NCI-H187 treated with DMSO at 0.1 percent for 48 hours (cell line): ENCODE measurements at places on chromosomes 5 and 9.

DNA sequence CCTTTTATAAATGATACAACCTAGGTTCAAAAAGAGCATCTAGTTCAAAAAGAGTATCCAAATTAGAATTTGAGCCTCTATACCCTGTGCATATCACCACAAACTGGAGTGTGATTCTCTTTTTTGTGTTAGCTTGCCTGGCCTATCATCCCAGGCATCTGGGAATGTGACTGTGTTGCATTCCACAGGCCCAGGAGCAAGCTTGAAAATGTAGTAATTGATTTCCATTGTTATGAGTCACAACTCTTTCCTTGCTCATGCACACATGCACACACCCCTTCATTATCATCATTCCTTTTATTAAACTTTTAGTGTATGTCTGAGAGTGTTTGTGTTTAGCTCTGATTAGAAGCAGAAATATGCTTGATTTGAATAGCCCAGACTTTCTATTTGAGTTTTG, 75.2 kb downstream of the FCHO2 start:
- no peak for DNase-seq

- DNase-seq: no peak
These were observed 75.9 kb upstream of the PRR16 start for GRCh38 chr5:120388016-120388781.

GRCh38 chr9:106283769-106284168, 579.2 kb upstream of the ZNF462 start:
- DNase-seq: no peak

- DNase-seq: no peak
These were observed 174.8 kb downstream of the CDK5RAP2 start for GRCh38 chr9:120405134-120405533.

DNA sequence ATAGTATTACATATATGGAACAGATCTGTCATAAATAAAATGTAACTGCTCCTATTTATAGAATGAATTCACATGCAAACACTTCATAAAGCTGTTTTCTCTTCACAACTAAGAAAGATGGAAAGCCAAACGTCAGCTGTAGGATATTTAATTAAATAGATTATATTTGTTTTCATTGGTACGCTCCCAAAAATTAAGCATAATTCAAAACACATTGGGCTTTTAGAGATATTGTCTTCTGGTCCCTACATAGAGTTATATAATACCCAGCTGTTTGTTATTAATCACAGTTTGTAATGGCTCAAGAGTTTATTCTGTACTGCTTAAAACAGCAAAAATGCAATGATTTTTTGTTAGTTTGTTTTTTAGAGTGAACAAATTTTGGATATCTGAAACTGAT, 61.2 kb downstream of the MRPS30 start:
- DNase-seq: no peak

DNA sequence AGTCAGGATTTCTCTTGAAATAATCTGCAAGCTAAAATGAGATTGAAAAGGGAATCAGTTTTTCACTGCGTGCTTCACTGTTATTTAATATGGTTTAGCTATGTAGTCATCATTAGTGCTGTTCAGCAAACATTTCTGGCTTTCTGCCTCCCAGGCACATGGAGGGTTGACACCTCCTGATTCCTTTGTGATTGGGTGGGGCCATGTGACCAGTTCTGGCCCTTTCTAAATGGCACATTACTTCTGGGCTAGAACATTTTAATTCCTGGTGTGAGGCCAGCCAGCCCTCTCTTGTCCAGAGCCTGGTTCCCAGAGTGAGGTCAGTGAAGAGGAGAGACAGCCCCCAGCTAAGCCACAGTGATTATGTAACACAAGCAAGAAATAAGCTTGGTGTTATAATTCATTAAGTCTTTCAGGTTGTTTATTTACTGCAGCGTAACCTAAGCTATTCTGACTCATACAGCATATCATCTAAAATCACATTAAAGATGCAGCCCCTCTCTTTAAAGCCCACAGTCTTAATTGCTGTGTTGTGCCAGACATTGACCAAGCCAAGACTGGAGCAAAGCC, 17.4 kb upstream of the ARSI start:
- no peak for DNase-seq

DNA sequence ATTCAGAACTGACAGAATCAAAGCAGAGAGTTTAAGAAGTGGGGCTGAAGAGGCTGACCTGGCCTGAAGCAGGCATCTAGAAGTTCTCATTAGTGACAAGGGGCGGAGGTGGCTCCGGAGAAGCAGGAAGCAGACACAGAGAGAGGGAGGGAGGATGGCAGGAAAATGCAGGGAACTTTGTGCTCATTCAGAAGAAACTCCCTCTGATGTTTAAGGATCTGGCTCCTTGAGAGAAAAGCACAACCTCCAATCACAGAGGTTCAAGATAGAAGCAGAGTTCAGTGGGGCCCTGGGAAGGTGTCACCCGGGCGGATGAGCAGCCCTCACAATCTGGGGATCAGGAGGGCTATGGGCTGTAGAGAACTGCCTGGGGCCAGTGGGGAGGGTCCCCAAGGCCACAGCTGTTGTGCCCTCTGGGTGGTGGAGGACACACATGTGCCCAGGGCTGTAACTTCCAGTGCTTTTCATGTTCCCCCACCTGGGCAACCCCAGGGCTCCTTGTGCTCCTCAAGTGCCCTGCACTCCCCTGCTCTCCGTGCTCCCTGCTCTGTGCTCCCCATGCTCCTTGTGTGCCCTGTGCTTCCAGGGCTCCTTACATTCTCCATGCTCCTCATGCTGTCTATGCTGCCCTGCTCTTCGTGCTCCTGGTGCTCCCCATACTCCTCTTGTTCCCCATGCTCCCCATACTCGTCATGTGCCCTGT, 51.4 kb downstream of the TRIP13 start:
- DNase-seq: no peak

DNA sequence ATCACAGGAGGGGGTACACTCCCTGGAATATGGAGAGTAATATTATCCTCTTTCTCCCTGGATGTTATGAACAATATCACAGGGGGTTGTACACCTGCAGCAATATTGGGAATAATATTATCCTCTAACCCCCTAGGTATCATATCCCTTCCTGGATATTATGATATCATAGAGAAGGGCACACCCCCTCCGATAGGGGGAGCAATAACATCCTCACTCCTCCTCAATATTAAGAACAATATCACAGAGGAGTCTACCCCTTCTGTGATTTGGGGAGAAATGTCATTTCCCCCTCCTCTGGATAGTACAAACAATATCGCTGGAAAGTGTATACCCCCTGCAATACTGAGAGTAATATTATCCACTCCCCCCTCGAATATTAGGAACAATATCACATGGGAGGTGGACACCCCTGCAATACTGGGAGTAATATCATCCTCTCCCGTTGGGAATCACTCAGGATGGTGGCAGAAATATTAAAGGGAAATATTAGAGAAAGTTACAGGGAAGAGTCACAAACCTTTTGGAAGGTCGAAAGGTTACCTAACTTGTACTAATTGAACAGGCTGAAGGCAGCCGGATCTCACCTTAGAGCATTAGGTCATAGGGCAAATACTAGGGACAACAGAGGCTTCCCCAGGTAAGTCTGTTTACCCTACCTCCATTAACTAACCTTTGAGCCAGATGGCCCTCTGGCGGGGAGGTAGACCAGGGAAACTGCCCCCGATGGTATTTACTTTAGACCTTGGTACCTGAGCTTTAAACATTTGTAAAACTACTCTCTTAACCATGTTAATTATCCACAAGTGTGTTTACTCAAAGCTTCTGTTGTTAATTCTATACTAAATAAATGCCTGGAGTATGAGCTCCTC, 57.5 kb upstream of the FREM1 start:
- DNase-seq: no peak

- no peak for DNase-seq
These were observed 10.6 kb upstream of the KCNIP1 start for GRCh38 chr5:170493028-170493820.

GRCh38 chr5:152084476-152084875, 159.8 kb upstream of the GLRA1 start:
- no peak for DNase-seq

- DNase-seq: no peak
These were observed 381.0 kb downstream of the ENC1 start for GRCh38 chr5:74259572-74259971.

DNA sequence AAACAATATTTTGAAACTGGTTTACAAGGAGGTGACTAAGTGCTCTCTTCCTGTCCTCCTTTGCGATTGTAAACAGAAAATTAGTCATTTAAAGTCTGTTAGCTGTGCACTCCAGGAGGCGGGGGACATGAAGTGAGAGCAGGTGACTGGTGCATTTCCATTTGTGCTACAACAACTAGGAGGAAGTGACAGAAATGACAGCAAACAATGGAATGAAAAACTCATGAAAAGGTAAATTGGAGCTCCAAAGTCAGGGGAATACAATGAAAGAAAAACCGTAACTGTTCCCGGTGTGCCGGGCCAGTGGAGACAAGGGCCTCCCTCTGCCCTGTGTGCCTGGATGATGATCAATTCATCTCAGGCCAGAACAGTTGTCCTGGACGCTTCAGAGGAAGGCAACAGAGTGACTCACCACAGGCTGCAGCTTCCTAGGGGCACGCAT, 439.9 kb downstream of the GADD45G start:
- DNase-seq: peak; percentile 13

- DNase-seq: no peak
These were observed 284.6 kb downstream of the ARRDC3 start for GRCh38 chr5:91098541-91098940.
